HFFc6 (cell line): ENCODE measurements at places on chromosomes 13 and 19.
A peak's percentile ranks its signal among the peaks of the same experiment; 100 is the strongest.

DNA sequence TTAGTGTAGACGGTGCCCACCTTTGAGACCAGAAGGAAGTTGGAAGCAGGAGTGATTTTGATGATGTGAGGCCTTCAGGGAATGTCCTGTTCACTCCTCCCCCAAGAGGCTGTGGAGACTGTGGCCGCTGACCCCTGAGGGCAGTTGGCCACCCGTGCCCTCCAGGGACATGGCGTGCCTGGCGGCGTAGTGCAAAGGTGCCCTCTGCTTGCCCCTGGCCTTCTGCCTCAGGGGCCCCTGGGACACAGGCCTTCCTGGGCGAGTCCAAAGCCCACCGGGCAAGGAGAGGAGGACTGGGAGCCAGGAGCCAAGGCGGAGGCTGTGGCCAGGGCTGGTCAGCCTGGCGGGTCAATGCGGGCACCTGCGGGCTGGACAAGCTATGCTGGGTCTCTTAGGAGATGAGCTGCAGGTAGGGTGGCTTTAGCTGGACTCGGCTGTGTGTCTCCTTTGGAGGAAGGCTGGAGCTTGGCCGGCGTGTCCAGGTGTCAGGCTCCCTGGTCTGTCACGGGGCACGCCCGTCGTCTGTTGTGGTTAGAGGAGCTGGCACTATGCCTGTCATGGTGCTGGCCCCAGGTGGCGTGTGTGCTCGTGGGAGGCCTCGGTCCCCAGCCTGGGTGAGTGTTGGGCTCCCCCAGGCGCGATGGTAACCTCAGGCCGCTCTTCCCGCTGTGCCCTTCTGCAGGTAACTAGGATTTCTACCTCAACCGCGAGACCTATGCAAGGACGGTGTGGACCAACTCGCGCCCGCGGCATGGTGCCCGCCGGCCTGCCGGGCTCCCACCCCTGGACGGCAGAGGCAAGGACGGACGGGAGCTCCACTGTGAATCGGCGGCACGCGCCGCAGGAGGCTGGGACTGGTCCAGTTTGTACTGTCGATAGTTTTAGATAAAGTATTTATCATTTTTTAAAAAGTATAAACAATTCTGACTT lies 6.8 kb downstream of the PLEKHJ1 start:
- no peak for DNase-seq

- peak; percentile 48 for DNase-seq
Observed at GRCh38 chr13:94065741-94066140, 413.7 kb downstream of the DCT start.

GRCh38 chr19:1064661-1065605 lies 2.0 kb upstream of the ARHGAP45 start:
- DNase-seq: no peak

- DNase-seq: no peak
Observed at GRCh38 chr19:34667349-34668076, 9.4 kb downstream of the SCGB2B2 start.

GRCh38 chr13:73000027-73000674 lies 58.7 kb upstream of the KLF5 start:
- DNase-seq: peak; percentile 6

DNA sequence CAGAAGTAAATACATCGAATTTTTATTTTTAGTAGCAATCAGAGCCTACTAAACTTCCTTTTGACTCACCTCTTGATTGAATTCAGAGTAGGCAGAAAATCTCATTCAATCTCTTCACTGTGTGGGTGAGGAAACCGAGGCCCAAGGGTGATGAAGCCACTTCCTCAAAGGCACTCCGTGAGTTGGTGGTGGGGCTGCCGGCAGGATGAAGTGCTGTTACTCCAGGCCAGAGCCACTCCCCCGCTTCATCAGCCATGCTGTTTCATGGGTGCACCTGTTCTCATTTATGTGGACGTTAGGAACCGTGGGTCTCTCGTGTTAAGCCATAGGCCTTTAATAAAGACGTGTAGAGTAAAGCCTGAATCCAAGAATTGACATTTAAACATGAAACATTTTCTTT lies 13.2 kb downstream of the ING1 start:
- no peak for DNase-seq

- peak; percentile 68 for DNase-seq
Observed at GRCh38 chr19:2478756-2479555, 3.0 kb downstream of the GADD45B start.

DNA sequence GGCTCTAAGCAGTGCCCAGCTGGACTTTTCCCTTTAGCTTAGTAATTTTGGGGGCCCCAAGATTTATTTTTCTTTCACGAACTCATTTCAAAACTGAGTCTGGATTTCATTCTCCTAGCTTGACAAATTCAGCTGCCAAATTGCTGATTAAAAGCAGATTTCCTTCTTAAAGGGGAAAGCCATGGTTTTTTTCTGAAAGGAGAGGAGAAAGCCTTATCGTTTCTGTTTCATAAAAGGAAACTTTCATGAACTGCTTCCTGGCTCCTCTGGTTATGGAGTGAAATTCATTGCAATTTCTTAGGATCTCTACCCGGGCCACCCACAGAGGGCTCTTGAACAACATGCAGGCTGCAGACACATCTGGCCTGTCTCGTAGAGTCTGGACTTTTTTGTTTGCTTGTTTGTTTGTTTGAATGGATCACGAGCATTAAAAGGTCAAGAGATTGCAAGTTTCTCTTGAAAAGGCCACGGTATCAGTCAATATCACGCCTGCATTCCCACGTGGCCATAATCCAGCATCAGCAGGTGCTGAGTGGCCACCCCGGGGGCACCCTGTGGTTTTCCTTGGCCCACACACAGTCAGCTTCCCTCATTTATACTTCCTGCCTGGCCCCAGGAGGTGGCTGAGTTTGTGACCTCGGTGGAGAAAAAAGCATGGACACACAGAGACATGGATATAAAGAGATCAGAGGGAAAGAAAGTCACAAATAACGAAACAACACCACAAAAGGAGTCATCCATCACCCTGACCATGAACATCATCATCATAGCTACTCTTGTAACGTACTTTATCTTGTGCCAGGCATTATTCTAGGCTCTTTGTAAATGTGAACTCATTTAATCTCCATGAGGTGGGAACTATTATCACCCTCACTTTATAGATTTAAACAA lies 10.5 kb upstream of the KLK4 start:
- DNase-seq: no peak

DNA sequence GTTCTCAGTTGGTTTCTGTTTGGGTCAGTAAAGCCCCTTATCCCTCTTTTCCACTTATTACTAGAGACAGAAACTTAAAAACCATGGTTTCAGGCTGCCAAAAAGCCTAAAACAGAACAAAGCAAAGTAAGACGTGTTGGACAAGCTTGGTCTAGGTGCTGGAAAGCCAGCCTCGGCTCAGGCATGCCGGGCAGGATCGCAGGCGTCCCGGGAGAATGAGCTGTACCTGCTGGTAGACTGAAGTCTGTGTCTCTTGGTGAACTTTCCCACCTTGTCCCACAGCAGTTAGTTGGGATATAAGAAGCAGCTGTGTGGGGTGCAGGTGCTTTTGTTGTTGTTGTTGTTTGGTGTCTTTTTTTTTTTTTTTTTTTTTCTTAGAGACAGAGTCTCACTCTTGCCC lies 20.8 kb downstream of the PRAM1 start:
- DNase-seq: no peak

GRCh38 chr19:56110515-56111448 lies 10.3 kb downstream of the ZNF787 start:
- DNase-seq: no peak

GRCh38 chr19:8513036-8513686 lies 806 bp downstream of the ZNF414 start:
- no peak for DNase-seq

DNA sequence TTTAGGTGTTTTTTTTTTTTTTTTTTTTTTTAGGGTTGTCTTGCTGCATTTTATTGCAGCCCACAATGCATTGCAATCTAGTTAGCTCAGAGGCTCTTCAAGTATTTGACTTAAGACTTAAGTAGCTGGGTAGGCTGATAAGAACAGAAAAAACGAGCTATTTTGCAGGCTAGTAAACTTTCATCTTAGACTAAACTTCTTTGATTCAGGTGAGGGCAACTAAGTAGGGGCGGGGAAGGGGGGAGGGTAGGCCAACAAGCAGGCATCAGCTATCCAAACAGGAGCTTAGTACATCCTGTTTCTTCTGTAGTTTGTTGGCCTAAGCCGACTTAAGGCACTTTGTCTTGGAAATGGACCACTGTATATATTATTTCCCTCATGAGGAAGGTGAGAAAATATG lies 4.9 kb upstream of the TDRD3 start:
- no peak for DNase-seq

GRCh38 chr19:28170066-28170465 lies 1042.9 kb downstream of the UQCRFS1 start:
- DNase-seq: no peak

- DNase-seq: no peak
Observed at GRCh38 chr13:22175241-22175640, 504.4 kb downstream of the FGF9 start.

GRCh38 chr13:28166257-28166656 lies 27.9 kb downstream of the PAN3 start:
- DNase-seq: no peak

DNA sequence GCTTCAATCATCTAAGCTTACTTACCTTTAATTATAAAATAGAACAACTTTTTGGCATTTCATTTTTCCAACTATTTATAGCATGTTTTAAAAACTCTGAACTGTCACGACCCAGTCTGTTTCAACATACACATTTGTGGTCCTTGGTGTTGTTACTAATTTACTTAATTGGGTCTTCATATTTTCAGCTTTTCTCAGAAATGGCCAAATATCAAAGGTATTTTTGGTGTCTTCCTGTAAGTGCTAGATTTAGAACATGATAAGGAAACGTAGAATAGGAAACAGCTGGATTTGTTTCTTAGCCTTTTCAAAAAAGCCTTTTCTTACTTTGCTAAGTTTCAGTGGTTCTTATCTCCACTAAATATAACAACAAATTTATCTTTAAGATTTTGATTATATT lies 11.4 kb downstream of the LPAR6 start:
- DNase-seq: no peak

- no peak for DNase-seq
Observed at GRCh38 chr13:80571346-80572307, 230.7 kb upstream of the SPRY2 start.

DNA sequence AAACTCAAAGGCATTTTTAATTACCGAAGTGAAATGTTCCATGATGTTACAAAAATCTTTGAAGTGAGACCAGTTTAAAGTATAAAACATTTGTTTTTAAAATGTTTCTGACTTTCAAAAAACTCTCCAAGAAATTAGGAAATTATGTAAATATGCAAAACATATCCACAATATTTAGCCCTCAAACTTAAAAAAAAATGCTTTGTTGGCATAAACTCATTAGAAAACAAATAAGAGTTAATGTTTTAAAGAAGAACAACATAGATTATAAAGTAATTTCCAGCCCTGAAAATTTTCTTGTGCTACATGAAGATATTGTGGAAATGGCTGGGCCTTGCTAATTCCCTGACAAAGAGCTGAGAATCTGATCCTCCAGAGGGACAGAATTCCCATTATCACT lies 199.7 kb upstream of the STARD13 start:
- DNase-seq: no peak

DNA sequence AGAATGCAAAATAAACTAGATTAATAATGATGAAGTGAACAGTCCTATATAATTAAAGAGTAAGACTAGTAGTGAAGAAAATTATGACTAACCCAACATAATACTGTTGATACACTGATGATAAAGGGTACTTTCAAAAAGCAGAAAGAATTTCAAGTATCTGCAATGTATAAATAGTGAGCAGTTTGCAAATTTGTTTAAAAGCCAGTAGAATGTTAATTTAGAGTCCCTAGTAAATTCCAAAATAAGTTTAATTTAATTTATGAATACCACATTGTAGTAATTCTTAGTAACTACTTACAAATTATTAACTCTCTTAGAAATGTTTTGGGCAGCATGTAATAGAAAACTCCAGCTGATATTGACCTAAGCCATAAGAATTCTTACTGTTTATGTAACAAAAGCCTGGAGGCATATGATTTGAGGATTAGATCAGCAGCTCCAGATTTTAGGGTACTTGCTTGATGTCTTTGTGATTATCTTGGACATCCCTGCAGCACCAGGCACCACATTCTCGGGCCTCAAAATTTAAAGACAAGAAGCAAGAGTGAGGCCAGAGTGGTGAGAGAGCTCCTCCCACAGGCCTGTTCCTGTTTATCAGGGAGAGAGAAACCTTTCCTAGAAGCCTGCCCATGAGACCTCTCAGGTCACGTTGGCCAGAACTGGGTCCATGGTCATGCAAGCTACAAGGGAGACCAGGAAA lies 67.6 kb upstream of the TDRD3 start:
- peak; percentile 34 for DNase-seq
